ENCODE measurements at places on chromosomes 7 and 10.
A peak's percentile ranks its signal among the peaks of the same experiment; 100 is the strongest.

DNA sequence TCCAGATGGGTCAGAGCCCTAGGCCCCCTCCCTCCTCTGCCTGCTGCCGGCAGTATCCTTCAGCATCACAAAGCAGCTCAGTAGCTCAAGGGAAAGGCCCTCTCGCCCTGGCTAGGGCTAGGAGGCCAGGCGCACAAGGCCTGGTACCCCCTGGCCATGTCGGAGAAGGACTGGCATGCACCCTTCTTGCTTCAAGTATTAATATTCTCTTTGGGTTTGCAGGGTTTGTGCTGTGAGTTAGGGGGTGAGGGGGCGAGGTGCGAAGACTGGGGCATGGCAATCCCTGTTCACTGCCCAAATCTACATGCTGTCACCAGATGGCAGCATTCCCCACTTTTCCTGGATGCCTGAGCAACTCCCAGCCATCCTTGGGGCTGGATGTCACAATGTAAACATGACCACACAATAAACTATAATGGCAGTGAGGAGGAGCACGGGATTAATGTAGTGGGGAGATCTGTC lies 105.2 kb downstream of the NEURL1 start:
- peak; percentile 75 for DNase-seq

DNA sequence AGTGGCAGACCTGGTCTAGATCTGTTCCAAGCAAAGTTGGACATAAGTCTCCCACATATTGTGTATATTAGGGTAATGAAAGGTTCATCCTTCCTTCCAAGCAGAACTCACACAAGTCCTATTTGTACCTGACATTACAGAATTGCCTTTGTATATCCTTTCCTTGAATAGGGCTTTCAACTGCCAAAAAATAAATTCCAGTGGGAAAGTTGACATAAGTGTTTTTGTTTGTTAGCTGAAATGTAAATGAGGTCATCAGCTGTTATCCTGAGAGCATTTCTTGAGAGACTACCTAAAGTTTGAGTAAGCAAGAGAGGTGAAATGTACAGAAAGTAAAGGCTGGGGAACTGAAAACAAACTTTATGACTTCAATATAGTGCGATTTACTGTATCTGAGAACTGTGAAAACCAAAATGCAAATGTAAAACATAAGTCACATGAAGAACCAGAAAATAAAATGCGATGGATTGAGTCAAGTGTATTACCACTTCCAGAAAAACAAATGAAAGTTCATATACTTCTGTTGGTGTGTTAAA lies 527.3 kb upstream of the SEMA3D start:
- DNase-seq = no peak

DNA sequence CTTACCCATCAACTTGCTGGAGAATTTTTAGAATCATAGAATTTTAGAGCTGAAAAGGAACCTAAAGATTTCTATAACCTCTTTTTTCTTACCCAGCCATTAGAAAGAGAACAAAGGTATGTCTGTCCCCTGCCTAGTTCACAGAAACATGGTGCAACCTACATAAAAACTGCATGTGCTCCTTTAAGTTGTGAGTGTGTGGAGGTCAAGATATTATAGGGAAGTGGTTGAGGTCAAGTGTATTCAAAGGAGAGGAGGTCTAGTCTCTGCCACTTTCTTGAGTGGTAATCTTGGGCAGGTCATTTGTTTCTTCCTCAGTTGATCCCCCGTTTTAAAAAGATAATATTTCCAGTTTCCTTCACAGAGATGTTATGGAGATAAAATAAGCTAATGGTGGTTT lies 6.4 kb downstream of the UBTD1 start:
- no peak for DNase-seq

GRCh38 chr10:113177156-113177935 lies 227.3 kb downstream of the TCF7L2 start:
- DNase-seq = no peak

DNA sequence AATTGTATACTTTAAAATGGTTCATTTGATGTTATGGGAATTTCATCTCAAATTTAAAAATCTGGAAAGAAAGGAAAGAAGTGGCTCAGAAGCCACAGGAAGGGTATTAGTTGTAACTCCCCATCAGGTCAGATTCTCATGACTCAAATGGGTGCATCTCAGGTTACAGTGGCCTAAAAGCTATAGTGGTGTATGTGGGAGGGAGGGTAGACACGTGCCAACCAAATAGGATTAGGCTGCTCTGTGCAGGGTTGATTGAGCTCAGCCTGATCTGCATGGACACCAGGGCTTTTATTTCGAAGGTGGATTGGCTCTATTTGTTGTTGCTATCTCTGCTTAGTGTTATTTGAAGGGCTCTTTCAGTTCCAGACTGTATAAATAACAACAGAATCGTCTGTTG lies 121.5 kb upstream of the PRR15 start:
- DNase-seq = peak; percentile 37

DNA sequence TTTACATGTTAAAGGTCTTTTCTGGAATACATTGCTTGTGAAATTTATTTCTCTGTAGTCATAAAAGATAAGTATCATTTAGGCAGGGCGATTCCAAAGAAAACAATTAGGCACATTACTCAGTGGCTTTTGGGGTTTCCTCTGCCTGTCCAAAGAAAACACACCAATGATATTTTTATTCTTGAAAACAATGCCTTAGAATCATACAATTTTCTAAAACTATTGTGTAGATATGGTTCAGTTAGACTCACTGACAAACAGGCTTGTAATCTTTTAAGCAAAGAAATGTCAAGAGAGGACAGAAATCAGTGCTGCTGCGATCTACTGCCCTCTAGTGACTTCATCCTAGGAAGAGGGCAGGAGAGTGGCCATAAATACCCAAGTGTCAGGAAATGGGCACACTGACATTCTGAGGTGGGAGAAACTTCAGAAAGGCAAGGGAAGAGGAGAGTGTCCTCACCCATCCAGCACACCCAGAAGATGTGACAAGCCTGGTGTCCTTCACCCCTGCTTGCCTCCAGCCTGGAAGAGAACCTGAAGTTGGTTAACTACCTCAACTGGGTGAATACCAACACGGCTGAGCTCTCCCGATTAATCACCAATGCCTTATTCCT lies 120.5 kb downstream of the GALNT11 start:
- DNase-seq = peak; percentile 9

GRCh38 chr7:155953781-155954549 lies 141.7 kb upstream of the SHH start:
- DNase-seq = no peak

GRCh38 chr10:96275685-96276418 lies 4.5 kb upstream of the BLNK start:
- no peak for DNase-seq

- no peak for DNase-seq
Observed at GRCh38 chr7:57362868-57363267, 87.1 kb upstream of the ZNF716 start.

DNA sequence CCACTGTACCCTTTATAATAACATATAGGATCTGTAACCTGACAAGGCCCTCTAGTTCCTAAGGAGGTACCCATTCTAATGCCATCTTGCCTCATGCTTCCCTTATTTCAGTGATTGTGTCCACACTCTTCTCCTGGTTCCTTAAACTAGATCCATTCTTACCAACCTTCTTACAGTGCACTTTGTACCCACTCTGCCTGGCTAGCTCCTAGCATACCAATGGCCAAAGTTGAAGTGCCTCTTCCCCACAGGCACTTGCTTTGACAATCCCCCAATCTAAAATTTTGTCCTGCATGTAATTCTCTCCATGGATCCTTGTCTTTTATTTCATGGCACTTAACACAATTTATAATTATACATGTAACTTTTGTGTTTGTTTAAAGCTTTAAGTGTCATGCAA lies 40.9 kb downstream of the CCDC71L start:
- DNase-seq = no peak

DNA sequence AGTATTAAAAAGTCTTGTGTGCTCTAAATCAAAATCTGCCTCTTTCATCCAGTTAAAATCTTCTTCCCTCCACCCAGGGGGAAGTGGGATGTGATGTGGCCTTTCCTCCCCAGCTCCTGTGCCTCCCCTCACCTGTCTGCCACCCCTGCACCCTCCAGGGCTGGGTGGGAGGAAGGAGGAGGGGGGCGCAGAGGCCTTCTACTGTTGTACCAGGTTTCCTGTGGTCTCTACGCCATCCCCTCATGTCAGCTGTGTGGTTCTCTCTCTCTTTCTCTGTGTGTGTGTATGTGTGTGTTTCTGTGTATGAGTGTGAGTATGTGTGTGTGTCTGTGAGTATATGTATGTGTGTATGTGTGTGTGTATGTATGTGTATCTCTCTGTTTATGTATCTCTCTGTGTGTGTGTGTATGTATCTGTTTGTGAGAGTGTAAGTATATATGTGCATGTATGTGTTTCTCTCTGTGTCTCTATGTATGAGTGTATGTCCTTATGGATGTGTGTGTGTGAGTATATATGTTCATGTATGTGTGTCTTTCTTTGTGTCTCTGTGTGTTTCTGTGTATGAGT lies 45.5 kb upstream of the C10orf71 start:
- DNase-seq = no peak

DNA sequence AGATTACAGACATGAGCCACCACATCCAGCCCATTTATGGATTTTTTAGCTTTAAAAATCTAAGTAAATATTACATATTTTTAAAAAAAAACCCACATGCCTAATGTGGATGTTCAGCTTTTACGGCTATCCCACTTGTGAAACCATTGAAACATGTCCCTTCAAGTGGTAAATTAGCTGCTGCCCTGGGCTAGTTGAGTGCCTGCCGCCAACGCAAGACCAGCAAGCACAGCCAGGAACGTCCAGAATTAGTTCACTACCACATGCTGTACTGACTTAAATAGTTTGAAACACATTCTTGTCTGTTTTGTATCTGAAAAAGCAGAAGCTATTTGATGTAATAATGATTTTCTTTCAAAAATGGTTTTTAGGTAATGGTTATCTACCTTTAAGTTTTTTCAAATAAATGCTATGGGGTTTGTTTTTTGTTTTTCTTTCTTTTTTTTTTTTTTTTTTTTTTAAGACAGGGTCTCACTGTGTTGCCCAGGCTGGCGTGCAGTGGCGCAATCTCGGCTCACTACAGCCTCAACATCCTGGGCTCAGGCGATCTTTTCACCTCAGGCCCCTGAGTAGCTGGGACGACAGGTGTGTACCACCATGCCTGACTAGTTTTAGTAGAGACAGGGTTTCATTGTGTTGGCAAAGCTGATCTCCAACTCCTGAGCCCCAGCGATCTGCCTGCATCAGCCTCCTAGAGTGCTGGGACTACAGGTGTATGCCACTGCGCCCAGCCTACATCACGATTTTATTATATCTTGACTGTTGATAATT lies 57.0 kb downstream of the KLRG2 start:
- DNase-seq = no peak

DNA sequence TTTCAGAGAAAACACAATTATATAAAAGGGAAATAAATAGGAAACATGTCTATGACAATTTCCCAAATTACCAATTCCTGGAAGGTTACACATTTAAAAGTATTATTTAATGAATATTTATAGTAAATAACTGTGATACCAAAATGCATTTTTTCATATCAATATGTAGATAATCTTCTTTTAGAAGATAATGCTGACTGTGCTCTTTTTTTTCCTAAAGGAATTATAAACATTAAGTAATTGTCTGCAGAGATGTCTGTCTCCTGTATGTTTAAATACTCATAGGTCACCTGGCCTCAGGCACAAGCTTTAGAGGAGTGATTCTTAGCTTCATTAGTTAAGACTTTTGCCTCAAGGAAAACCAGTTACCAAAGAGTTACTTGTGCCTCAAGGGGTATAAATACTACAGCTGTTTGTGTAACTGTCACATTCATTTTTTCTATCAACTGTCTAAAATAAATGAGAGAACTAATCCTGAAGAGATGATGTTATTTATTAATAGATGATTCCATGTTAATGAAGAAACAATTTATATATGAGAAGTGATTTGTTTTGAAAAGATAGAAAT lies 77.1 kb downstream of the DNAJC1 start:
- DNase-seq = no peak

DNA sequence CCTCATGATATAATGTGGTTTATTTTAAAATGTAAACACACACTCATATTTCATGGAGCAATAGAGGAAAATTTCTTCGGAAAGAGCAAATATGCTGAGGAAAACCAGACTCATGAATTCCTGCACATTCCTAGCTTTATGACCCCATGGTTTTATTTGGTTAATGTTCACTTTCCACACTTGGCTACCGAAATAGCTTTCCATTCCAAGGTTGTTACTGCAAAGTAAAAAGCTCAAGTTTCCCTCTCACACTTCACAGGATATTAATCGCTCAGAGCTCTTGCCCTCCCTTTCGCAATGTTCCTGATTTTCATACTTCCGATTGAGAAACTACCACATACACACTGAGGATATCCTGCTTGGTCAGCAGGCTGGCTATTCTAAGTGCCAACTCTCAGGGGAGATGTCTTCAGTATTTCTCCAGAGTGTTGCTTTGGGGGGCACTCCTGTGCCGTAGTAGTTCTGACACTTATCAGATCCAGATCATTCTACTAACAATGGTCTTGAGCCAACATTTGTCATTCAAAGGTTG lies 77.5 kb upstream of the STEAP1B start:
- DNase-seq = peak; percentile 77

GRCh38 chr10:122350893-122351292 lies 23.6 kb upstream of the PLEKHA1 start:
- DNase-seq = no peak

- DNase-seq = no peak
Observed at GRCh38 chr7:133572087-133572486, 319.2 kb downstream of the EXOC4 start.

- DNase-seq = peak; percentile 75
Observed at GRCh38 chr7:141649865-141650634, 51.9 kb downstream of the DENND11 start.

DNA sequence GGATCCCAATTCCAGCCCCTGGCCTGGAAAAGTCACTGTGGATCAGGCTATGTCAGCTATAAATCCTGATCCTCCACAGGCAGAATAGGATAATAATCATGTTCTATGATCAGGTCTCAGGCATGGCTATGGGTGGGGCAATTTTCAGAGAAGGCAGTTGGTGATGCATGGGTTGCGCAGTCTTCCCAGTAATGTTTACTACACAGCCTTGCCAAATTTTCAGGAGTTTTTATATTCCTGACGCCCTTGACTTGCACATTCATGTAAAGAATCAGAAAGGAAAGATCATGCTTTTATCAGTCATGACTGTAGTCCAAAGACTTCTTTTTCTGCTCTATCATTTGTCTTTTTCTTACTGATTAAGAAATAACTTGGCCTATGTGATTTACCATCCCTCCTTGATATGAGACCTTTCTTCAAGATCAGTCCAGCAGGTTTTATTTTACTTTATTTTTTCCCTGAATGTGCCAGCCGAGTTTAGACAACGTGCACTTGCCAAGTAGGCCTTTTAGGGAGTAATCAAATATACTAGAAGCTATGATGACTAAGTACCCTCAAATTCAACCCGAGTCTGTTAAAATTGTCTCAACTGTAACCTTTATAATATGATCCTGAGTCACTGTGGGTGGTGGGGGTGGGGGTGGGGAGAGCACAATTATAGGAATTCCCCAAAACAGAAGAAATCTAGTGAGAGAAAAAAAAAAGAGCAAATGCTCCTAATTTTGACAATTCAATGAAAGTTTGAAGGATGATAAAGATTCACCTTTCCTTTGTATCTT lies 31.9 kb downstream of the ARL4A start:
- peak; percentile 21 for DNase-seq

DNA sequence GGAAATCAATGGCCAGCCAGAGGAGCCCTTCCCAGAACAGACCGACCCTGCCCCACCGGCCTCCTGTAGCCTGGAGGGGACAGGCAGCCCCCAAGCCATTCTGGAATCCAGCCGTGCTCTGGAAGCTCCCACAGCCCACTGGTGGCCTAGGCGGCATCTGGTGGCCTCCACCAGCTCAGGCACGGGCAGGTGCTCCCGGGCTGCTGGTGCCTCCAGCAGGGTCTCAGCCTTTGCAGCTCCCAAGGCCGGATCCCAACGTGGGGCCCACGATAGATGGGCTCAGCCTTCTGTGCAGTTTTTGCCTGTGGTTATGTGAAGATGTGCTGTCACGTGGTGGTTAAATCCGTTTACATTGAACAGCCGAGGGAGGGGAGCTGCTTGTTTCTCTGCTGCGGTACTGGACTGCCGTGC lies 44.4 kb downstream of the JAKMIP3 start:
- no peak for DNase-seq
